ENCODE measurements at places on chromosomes 11 and 22.

GRCh38 chr22:36549033-36549432, 20.1 kb upstream of the EIF3D start:
- DNase-seq, result no peak

DNA sequence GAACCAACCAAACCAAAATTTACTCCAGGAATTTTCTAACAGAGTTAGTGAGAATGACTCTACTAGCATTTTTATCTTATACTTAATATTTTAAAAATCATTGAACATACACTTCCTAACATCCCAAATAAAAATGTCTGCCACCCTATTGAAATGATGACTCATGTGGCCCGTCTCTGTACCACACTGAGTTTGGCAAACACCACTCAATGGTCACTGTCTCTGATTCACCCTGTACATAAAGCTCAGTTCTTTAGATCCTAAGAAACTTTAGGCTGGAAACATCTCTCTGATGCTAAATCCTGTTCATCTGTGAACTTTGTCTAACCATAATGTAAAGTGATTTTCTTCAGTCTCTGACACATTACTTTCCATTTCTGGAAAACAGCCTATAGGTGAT, 182.0 kb downstream of the CWF19L2 start:
- no peak for DNase-seq

GRCh38 chr22:28075358-28075981, 156.4 kb upstream of the PITPNB start:
- DNase-seq, result no peak

GRCh38 chr11:94876645-94877442, 96.5 kb downstream of the CWC15 start:
- DNase-seq, result peak; percentile 79

GRCh38 chr22:36773935-36774334, 2.0 kb downstream of the IFT27 start:
- no peak for DNase-seq

GRCh38 chr11:65204646-65205601, 23.2 kb downstream of the CAPN1 start:
- DNase-seq, result no peak

GRCh38 chr11:8066036-8066910, 14.7 kb upstream of the TUB start:
- DNase-seq, result no peak

GRCh38 chr11:44675906-44676305, 50.9 kb upstream of the TSPAN18 start:
- no peak for DNase-seq

DNA sequence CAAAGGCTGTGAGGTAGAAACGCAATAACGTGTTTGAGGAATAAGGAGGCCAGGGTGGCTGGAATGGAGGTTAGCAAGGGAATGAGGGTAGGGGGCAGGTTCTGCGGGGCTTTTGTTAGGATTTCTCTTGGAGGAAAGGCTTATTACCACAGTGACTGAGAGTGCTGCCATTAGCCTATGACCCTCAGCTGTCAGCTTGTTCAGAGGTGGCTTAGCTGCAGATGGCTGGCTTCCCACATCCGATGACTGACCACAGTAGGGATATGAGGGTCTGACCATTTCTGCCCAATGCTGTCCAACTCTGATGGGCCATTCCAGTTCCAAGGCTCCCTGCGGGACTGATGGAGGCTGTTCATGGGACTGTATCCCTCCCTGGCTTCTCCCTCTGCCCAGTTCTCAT, 181.8 kb downstream of the MIAT start:
- DNase-seq, result no peak

GRCh38 chr22:42947211-42947990, 67.5 kb downstream of the PACSIN2 start:
- DNase-seq, result no peak

DNA sequence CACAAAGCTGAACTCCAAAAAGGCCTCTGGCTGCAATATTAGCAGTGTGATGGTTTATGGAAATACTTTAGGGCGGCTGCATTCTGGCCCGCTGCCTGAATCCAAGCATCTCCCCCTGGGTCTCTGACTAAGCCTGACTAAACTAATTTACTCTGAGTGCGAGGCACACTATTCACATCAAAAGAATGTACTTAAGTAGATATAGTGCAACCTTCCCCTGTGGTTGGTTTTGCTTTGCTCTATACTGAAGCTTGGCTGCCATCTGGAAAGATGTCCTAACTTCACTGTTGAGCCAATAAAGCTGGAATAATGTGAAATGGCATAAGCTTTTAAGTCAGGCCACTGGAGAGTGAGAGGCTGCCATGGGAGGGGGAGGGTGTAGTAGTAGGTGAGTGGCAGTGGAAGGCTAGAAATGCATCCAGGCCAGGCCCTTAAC, 321.6 kb downstream of the AASDHPPT start:
- no peak for DNase-seq

GRCh38 chr22:32318361-32318760, 39.3 kb upstream of the RFPL3 start:
- no peak for DNase-seq

DNA sequence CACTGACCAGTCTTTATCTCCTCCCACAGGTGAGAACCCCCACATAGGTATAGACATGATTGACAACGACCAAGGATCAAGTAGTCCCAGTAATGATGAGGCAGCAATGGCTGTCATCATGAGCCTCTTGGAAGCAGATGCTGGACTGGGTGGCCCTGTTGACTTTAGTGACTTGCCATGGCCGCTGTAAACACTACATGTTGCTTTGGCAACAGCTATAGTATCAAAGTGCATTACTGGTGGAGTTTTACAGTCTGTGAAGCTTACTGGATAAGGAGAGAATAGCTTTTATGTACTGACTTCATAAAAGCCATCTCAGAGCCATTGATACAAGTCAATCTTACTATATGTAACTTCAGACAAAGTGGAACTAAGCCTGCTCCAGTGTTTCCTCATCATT, 76.5 kb downstream of the BTBD10 start:
- DNase-seq, result no peak

GRCh38 chr11:69750875-69751597, 24.1 kb downstream of the FGF4 start:
- no peak for DNase-seq

- DNase-seq, result no peak
These were observed 3.7 kb downstream of the TRMT112 start for GRCh38 chr11:64313491-64314145.

DNA sequence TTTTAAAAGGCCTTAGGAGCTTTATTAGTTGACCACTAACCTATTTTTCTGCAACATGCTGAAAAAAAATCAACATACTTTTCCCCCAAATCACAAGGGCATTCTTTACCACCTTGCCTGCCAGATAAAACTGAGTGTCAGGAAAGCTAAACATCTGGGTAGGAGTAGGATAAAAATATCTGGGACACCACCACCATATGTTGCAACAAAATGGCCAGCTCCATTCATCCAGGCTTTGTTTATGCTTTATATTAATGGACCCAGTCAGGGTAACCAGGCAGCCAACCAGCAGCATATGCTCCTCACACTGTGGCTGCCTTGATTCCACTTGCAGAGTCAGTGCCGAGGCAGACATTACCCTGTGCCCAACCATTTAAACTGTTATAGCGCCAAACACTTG, 1024.5 kb downstream of the LRRC4C start:
- DNase-seq, result no peak

GRCh38 chr11:35227576-35228327, 88.8 kb downstream of the CD44 start:
- no peak for DNase-seq

DNA sequence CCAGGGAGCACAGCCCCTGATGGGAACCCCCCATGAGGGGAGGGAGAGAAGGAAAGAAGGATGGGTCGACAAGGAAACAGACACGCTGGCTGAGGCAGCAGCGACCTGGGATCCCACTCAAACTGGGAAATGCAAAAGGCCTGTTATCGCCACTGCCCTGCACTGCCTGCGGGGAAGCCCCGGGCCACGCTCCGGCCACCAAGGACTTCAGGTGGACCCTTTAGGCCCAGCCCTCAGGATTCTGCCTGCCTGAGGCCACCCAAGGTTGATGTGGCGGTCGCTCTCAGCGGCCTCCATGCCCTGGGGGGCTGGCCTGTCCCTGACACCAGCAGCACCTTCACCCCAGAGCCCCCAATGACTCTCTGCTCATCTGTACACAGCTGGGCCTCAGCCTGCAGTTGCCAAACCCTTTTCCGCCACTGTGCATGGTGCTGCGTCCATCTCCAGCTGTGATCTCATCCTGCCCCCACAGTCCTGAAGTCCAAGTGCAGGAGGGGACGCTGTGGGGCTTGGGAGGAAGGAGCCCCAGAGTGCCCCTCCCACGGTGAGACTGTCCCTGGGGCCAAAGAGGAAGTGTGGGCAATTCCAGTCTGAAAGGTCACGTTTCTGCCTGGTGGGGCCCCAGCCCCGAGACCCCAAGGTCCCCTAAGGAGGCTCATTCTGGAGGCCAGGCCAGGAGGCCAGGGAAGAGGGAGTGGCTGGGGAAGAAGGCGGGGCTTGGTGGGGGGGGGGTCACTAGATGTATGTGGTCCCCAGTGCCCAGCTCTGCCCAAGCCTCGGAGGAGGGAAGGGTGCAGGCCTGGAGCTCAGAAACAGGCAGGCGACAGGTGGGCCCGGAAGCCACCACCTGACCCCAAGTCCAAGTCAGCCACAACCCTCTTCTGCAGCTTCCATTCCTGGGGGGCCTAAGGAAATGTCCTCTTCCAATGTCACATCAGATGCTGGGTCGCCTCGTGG, 31.6 kb downstream of the OSBPL5 start:
- DNase-seq, result peak; percentile 0
